ENCODE measurements at places on chromosomes 6 and 20.

DNA sequence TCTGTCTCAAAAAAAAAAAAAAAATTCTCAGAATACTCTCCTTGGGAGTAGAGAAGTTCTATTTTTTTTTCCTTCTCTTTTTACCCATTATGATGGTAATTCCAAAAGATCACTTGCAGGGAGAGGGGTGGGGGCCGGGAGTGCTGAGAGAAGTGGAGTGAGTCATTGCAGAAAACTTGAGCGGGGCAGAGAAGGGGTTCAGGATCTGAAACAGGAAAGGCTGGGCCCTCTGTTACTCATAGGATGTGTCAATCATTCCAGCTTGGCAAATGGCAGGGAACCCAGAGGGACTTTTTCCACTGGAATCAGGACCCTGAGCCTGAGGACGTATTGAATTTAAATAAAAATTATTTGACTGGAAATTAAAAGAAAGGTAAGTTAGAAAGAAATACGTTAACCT lies 111.4 kb upstream of the ARMC2 start:
- peak; percentile 19 for DNase-seq

GRCh38 chr6:84916704-84917103 lies 152.3 kb upstream of the TBX18 start:
- DNase-seq, result no peak

DNA sequence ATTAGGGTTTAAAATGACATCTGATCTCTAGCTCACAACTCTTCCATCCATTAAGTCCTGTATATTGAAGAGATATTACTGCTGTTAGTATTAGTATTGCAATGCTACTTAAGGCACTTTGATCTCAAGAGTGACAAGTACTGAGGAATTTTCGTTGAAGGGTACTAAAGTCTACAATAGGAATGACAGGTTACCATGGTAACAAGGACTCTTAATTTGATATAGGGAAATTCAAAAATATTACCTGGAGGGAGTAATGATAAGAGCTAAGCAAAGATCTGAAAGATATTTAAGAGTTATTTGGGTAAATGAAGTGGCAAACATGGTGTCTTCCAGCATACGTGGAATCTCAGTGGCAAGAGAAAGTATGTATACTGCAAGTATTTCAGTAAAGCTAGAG lies 518.0 kb upstream of the SLC35B3 start:
- DNase-seq, result no peak

GRCh38 chr20:43975096-43975768 lies 60.6 kb downstream of the TOX2 start:
- DNase-seq, result no peak

Data from right forelimb (tissue), 1 donor.